Breast epithelium (tissue), 4 donors: ENCODE measurements at places on chromosomes 5 and 9. TPM values are rescaled to one million over a fixed set of nuclear protein-coding genes. Genes with fewer than 3 reads are reported as not detected.

Gene ORM1
- total RNA-seq: 8.3 TPM

DNA sequence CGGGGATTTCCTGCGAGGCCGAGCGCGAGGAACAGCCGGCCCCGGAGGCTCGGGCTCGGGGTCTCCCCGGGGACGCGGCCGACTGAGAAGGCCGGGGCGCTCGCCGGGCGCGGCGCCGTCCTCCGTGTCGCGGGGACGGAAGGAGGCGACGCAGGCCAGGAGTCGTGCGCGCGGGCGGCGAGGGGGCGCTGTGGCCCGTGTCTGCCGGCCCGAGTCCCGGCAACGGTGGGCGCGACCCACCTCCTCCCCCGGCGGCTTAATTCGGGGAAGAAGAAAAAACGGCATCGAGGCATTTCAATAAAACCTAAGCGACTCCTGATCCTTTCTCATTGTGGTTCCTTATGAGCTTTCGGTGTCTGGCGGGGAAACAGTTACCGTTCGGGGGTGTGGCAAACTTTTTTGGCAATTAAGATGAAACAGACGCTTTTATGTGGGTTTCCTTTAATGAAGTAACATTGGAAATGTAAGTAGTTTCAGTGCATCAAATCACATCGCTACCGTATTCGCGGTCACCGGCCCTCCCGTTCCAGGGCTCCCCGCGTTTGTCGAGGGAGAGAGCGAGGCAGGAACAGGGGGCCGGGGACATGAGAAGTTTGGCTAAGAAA lies 3.7 kb upstream of the IRX2 start:
- DNase-seq: peak; percentile 57

- peak; percentile 88 for DNase-seq
Measured at GRCh38 chr9:97982683-97983588, at the start of gene ANP32B. ANP32B (plus strand) TSS chr9:97983341; CDS start chr9:97983556, 215 bp downstream.

GRCh38 chr5:180467989-180468731 lies 26.0 kb upstream of the CNOT6 start:
- DNase-seq: no peak
